ENCODE measurements at places on chromosomes 16 and 17.
A peak's percentile ranks its signal among the peaks of the same experiment; 100 is the strongest.

- no peak for DNase-seq
Measured at GRCh38 chr17:75064460-75064859, 17.4 kb downstream of the KCTD2 start.

DNA sequence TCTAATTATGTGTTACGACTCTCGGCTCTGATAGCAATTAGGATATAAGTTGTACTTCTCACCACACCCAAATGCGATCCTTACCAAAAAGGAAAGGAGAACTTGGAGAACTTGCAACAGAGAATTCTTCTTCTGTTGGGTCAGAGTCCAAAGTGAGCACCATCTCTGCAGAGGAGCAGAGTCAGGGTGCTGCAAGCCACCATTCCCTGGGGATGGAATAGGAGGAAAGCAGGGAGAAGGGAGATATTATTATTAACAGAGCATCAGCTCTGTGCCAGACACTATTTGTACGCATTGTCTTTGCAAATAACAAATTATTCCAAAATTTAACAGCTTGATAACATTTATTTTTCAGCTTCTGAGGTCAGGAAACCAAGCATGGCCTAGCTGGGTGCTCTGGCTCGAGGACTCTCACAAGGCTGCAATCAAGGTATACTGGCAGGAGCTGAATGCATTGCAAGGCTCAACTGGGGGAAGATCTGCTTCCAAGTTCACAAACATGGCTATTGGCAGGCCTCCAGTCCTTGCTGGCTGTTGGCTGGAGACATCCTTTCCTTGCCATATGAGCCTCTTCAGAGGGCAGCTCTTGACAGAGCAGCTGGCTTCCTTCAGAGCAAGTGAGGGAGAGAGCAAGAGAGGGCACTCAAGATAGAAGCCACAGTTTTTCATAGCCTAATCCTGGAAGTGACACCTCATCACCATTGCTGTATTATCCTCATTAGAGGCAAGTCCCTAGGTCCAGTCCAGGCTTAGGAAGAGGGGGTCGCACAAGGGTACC, 296.2 kb upstream of the CDH5 start:
- no peak for DNase-seq

DNA sequence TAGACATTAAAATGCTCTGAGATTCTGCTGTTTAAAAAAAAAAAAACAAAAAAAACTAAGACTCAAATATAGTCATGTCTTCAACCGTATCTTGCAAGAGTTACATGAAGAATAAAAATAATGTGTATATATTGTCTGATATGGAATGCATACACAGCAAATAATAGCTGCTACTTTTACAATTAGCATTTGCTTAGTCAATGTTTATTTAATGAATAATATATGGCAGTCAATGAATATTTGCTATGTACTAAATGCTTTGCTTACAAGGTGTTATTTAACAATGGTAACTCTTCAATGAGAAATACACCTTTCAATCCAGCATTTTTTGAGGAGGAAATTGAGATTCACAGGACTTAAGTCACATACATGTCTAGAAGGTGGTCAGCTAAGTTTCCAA, 718.8 kb upstream of the SOX9 start:
- no peak for DNase-seq

GRCh38 chr16:51110700-51111157, 40.3 kb downstream of the SALL1 start:
- DNase-seq: no peak

DNA sequence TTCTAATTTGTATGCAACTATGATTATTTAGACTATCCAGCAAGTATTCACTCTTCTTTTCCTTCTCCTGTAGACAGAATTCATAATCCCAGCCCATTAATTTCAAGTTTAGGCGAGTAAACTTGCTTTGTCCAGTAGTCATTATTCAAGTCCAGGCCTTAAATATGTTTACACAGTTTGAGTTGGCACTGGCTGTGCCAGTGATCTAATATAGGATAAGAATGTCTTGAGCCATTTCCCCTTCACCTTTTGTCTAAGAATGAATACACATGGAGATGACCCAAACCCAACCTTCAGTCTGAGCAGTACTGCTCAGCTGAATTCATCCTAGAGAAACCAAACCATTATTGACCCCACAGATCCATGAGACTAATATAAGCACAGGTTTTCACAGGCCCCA, 930.4 kb upstream of the CDH8 start:
- DNase-seq: peak; percentile 6

DNA sequence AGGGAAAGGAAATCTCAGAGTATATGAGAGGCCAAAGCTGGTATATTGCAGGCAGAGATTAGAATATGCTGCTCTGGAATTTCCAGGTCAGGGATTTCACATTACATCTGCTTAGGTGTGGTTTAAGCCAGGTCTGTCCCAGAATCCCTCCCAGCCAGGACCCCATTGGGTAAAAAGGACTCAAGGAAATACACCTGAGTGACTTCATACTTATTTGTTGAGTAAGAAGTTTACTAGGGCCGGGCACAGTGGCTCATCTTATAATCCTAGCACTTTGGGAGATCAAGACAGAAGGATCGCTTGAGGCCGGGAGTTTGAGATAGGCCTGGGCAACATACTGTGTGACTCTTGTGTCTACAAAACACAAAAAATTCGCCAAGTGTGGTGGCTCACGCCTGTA, 7.2 kb downstream of the PIPOX start:
- no peak for DNase-seq

DNA sequence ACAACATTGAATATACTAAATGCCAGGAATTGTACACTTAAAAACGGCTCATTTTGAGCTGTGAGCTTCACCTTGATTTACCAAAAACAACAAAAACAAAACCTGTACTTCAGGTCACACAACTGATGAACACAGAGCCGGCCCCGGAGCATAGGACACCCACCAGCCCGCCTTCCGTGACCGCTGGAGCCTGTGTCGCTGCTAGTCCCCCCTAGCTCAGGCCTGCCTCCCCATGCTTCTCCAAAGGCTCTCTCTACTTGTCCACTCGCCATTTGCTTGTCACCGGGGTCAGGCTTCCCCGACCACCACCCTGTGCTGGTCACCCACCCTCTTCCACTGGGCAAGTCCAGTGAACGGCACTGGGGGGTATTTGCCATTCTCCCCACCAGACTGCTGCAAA, 113.8 kb upstream of the TNRC6C start:
- no peak for DNase-seq

DNA sequence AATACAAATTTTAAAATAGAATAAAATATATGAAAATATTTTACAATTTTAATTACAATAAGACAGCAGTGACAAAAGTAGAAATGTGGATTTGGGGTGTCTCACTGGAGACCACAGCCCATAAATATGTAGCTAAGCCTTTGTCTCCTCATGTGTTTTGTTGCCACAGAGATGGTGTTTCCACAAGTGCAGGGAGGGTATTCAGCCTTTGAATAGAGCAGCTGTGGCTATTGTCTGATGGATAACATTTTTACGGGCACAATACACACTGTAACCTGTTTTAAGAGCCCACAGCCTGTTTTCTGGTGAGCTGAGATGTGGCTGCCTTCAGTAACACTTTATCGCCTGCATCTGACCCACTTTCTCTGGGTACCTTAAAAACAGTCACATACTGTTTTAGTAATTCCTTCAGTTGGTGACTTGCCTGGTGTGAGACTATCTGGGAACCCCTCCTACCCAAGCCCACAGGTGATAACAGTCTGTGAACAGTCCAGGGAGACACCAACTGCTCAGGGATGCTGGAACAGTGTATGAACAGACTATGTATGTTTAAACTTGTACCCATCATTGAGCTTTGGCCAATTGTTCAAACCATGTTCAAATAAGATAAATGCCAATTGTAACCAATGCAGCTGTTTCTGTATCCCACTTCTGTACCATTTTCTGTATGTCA, 7.8 kb upstream of the AHSP start:
- DNase-seq: no peak

- peak; percentile 11 for DNase-seq
Measured at GRCh38 chr17:60354223-60354622, 37.7 kb downstream of the USP32 start.

DNA sequence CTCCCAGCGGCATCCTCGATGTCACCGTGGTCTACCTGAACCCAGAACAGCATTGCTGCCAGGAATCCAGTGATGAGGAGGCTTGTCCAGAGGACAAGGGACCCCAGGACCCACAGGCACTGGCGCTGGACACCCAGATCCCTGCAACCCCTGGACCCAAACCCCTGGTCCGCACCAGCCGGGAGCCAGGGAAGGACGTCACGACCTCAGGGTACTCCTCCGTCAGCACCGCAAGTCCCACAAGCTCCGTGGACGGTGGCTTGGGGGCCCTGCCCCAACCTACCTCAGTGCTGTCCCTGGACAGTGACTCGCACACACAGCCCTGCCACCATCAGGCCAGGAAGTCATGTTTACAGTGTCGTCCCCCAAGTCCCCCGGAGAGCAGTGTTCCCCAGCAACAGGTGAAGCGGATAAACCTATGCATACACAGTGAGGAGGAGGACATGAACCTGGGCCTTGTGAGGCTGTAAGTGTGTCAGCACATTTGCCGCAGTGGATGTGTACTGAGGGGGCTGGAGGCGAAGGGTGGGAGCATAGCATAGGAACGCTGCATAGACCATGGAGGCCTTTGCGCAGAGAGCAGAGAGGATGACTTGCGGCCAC, 3.3 kb upstream of the TEDC2 start:
- no peak for DNase-seq

DNA sequence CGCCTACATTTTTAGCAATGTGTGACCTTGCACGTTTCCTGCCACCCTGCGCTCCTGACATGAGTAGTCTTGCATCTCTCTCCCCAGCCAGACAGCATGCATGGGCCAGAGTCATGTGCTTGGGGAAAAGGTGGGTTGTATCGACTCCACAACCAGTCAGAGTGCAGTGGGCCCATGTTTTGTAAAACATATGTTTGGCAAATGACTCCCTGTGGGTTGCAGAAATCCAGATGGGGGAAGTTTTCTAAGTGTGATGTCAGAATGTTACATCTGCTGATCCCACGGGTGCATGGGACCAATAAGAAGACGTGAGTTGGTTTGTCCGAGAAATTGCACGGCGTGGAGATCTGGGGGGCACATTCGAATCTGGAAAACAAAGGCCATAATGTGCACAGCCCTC, 147.1 kb downstream of the FOXL1 start:
- no peak for DNase-seq

DNA sequence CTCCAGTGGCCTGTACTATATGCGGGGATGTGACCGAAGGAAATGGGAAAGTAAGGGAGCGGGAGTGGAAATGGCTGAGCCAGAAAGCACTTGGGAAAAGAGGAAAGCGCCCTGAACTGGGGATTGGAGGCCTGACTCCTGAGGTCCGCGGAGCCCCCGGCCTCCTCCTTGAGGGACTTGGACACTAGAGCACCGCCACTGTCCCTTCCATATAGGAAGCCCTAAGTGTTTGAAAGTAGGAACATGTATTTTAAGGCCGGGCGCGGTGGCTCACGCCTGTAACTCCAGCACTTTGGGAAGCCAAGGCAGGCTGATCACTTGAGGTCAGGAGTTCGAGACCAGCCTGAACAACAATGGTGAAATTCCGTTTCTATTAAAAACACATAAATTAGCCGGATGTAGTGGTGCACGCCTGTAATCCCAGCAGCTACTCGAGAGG, 530 bp upstream of the ZDHHC7 start:
- DNase-seq: no peak

DNA sequence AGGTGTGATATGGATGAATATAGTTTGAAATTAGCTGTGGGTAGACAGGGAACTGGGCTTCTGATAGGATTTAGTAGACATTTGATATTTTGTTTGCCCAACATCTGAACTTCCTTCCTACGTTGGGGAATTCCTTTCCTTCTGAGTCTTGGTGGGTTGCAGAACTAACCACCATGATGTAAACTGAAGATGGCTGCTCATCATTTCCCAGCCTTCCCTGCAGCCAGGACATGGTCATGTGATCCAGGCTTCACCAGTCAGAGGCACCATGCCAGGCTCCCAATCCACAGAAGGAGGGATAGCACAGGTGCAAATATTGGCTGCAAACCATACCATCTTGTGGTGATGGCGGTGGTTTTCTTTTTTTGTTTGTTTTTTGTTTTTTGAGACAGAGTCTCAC, 57.4 kb downstream of the EMP2 start:
- DNase-seq: no peak

- DNase-seq: no peak
Measured at GRCh38 chr17:8806253-8806925, 7.2 kb upstream of the MFSD6L start.

DNA sequence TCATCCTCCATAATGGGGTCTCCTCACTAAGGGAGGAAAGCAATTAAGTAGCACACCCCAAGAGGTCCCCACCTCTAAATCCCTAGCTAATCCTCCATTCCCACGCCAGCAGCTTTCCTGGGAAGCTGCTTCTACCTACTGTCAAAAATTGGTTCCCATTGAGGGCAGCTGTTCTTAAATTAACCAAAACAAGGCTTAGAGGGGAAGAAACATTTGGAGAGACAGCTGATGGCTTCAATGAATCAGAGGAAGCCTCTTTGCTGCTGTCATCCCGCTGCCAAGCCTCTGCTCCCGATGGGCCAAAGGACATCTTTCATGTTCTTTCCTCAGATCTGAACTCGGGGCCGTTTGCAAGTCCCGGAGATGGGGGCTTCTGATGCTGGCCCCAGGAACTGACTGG, 26.6 kb downstream of the AIPL1 start:
- no peak for DNase-seq

Measured in foreskin keratinocyte (primary cell).